ENCODE measurements at places on chromosomes 5 and 9.

- peak; percentile 60 for DNase-seq
Measured at GRCh38 chr5:141326088-141326854, 4.0 kb upstream of the PCDHGA1 start.

DNA sequence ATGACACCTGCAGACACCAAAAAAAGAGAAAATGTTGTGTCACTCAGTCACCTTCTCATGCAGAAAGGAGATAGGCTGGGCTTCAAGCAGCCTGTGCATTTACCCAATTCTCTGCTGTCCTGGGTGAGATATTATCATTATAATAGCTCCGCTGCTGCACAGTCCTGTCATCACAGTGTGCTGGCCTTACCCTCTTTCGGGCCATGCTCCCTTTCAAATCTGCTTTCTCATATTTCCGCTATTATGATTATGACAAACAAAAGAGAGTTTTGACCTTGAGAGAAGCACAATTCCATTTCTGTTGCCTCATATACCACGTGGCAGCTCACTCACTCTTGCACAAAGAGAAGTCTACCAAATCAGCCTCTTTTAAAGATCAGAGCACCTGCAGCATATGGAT lies 1350.1 kb upstream of the ACO1 start:
- DNase-seq, result no peak

GRCh38 chr9:93509084-93509483 lies 55.7 kb upstream of the FAM120AOS start:
- DNase-seq, result no peak

GRCh38 chr5:57696825-57697570 lies 214.4 kb upstream of the ACTBL2 start:
- no peak for DNase-seq

GRCh38 chr5:41637424-41637823 lies 127.0 kb upstream of the PLCXD3 start:
- DNase-seq, result no peak

- no peak for DNase-seq
Measured at GRCh38 chr9:101455656-101456240, 20.2 kb upstream of the ALDOB start.

- DNase-seq, result no peak
Measured at GRCh38 chr9:12516573-12516972, 176.6 kb upstream of the TYRP1 start.

DNA sequence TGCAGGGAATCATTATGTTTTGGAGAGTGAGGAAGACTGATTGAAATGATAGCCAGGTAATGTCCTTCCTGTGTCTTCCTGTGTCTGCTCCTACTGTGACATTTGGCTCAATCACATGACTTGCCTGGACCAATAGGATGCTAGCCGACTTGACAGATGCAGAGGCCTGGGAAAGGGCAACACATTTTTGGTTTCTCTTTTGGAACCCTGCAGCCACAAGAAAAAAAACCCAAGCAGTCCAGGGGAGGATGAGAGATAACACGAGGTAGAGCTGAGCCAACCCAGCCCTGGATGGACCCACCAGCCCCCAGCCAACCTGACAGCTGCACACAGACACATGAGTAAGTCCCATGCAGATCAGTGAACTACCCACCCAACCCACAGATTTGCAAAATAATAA lies 256.1 kb upstream of the SMARCA2 start:
- no peak for DNase-seq

DNA sequence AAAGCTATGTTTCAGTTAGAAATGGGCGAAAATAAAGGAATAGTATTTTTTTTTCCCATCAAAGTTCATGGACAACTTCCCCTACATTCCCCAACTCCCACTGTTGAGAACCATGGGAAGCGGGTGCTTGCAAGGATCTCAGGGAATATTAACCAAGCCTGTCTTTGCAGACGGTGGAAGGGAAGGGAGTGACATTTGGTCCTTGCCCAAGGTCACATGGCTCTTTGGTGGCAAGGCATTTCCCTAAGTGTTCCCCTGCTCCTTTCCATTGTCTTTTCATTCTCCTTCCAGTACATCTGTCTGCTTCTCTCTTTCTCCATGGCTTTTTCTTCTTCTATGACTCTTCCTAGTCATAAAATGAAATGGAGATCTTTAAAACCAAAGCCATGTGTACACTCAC lies 19.0 kb downstream of the C9orf57 start:
- DNase-seq, result no peak

DNA sequence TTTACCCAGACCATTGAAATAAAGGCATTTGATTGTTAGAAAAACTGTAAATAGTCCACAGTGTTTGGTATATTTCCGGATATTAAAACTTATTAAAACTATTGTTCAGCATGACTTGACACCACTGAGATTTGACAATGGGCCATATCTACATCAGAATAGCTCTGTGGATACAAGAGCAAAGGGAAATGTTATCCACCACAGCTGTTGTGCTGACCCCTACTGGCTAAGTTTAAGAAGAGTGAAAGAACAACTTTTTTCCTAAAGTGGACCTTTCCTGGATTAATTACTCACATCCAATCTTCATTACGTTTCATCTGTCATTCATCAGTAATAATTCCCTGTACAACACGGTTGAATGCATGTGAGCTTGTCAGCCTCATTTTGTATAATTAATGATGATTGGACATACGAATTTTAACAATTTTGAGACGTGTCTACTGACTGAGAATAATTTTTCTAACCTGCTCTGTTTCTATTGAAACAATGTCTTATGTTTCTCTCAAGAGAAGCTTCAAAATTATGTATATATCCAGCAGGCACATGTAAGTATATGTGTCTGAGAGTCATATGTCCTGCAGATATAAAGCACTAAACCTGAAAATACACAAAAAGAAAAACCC lies 1952.6 kb downstream of the MAT2B start:
- no peak for DNase-seq

GRCh38 chr5:4544049-4544670 lies 596.0 kb upstream of the ADAMTS16 start:
- DNase-seq, result no peak

Data from stimulated activated CD4-positive, alpha-beta T cell treated with anti-CD3 and anti-CD28 coated beads, Interleukin-12 subunit alpha, Interleukin-12 subunit beta, amount 100 ng/mL, for 4 hours (primary cell).